ENCODE measurements at places on chromosomes 1 and 21.

- DNase-seq: no peak
These were observed 13.1 kb upstream of the TTC34 start for GRCh38 chr1:2814511-2815075.

- no peak for DNase-seq
These were observed 45.9 kb upstream of the DIP2A start for GRCh38 chr21:46412521-46413364.

- no peak for DNase-seq
These were observed 63.2 kb downstream of the PRDM2 start for GRCh38 chr1:13763222-13763621.

DNA sequence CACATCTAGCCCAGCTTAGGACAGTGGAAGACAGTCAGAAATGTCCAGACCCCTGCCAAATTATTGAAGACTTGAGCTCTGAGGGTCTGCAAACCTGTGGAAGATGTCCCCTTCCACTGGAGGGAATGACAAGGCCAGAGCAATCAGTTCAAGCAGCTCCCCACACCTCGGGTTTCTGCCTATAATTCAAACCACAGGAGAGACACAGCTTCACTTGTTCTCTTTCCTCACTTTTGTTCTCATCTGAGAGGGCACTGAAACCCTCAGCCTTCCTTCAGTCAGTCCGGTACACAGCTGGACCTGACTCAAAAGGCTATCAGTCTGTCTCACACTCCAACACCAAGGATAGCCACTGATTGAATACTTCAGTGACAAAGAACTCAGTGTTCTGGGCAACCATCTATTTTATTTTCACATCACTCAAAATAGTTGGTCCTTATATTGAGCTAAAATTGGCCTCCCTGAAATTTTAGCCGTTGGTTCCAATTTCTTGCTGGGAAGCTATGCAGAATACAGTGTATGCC lies 70.1 kb downstream of the TENT5C start:
- no peak for DNase-seq

DNA sequence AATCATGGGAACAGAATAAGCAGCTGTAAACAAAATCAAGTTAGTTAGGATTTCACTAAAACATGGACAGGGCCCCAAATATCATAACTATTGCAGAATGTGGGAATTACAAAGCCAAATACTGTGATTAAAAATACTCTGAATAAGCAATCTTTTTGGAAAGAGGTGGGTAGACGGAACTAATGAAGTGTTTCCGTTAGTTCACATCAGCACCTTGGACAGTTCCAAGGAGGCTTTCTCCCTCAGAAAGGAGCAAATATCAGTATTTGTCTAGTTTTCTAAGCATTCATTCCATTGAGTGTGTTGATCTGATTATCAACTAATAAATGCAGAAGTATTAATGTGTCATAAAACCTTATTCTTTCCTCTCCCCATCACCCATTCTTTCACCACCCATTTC lies 97.4 kb downstream of the FAM78B start:
- DNase-seq: no peak

DNA sequence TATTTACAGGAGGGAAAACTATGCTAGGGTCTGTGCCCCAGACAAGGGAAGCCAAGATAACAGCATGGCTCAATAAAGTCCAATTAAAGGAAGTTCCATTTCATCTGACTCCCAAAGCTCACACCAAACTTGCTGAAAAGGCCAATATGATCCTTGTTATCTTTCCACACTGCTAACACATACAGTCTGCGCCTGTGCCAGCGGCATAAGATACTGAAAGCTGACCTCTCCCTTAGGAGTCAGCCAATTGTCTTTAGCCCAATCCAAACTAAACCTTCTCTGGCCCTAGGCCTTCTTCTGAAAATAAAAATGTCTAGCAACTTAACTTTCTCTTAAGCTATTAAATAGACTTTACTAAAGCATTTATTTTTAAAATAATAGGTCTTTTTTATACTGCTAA lies 179.0 kb upstream of the PLD5 start:
- no peak for DNase-seq

GRCh38 chr1:202283379-202283844 lies 58.3 kb downstream of the UBE2T start:
- DNase-seq: no peak

GRCh38 chr1:3676581-3677470 lies 24.5 kb downstream of the TP73 start:
- DNase-seq: no peak

DNA sequence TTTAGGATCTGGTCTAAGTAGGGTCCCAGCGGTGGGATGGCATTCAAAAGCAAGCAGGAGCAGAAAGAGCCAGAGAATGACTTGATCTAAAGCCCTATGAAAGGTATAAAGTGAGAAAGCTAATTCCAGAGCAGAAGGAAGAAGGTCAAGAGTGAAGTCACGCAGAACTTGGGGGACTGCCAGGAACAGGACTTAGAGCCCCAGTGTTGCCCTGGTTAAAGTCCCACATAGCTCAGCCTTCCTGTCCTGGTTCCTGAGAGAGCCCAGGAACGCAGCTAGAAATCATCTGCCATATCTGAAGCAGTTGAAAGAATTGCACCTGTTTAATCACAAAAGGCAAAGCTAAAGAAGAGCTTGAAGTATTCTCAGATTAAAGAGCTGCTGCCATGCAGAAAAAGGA lies 160.6 kb upstream of the ATP1B1 start:
- DNase-seq: no peak

DNA sequence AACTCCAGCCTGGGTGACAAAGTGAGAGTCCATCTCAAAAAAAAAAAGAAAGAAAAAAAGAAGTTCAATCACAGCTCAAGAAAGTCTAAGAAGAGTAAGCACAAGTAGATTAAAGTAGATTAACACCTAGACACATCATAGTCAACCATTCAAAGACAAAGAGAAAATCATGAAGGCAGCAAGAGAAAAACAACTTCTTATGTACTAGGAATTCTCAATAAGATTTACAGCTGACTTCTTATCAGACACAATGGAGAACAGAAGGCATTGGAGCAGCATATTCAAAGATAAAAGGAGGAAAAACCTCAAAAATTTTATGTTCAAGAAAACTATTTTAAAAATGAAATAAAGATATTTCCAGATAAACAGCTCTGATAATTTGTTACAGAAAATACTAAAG lies 147.3 kb downstream of the LBR start:
- DNase-seq: no peak

- no peak for DNase-seq
These were observed 4.6 kb upstream of the MAB21L3 start for GRCh38 chr1:116106646-116107045.

GRCh38 chr1:158646465-158646864 lies 40.0 kb downstream of the SPTA1 start:
- no peak for DNase-seq

- no peak for DNase-seq
These were observed 122.1 kb upstream of the HMGB4 start for GRCh38 chr1:33741749-33742148.

DNA sequence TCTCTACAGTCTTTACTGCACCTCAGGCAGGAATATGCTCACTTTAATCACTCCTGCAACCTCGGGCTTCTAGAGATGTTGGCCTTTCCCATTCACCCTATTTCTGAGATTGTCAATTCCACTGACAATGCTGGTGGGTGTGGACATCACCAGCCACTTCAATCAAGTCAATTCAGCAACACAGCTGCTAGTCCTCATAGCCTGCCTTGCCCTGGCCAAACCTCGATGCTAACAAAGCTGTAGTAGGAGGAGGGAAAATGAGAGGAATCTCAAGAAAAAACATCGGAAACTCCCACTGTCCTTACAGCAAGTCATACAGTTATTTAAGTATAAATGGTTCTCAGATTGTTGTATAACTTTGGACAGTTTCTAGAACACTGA lies 155.0 kb downstream of the KCNH1 start:
- no peak for DNase-seq

GRCh38 chr1:15826810-15827507 lies 19.5 kb upstream of the UQCRHL start:
- no peak for DNase-seq

DNA sequence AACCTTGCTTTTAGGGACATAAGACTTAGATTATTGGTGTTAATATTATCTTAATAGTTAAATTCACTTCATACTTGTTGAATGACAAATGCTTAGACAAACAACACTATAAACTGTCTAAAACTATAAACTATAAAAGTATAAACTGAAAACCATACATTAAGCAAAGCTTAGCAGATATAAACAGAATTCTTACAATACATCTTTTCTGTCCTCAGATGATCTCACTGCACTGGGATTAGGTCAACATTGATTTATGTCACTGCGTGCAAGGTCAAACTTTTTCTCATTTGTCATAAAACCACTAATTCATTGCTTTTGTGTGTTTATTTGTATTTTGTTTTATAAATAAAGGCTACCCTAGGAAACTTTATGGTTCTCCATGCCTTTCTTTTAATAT lies 1491.8 kb downstream of the NCAM2 start:
- no peak for DNase-seq

GRCh38 chr1:241465673-241466072 lies 53.9 kb downstream of the FH start:
- no peak for DNase-seq

DNA sequence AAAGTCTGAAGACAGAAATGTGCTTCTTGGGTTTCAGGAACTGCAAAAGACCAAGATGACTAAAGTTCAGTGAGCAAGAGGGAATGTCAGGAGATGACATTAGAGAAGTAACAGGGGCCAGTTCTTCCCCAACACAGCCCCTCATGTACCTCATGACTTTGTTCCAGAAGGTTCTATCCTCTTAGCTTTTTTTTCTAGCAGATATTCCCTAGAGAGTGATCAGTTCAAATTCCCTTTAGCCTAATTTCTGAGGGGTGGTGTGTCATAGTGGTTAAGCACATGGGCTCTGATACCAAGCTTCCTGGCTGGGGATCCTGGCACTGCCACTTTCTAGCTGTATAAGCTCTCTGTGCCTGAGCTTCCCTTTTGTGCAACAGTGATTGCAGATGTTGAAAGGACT lies 108.0 kb downstream of the LBR start:
- no peak for DNase-seq

DNA sequence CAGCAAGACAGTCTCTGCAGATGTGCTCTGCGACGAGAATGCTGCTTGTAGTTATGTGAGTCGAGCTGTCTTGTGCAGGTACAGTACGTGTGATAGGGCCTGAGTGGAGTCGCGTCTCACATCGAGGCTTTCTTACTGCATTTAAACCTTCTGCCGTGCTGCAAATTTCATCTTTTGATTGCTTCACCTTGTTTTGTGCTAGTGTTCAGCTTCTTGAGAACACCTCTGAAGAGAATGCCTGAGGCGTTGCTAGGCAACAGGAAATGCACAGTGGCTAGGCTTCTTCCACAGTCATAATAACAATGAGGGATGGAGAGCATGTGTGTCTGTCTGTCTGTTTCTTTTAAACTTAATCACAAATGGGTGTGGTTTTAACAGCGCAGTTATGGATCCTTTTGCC lies 52.9 kb downstream of the MRPS6 start:
- no peak for DNase-seq

Measured in activated CD8-positive, alpha-beta memory T cell treated with anti-CD3 and anti-CD28 coated beads, Interleukin-2, amount 50 U/mL, for 4 hours (primary cell).